ENCODE measurements at places on chromosomes 5 and 9.
A peak's percentile ranks its signal among the peaks of the same experiment; 100 is the strongest.

DNA sequence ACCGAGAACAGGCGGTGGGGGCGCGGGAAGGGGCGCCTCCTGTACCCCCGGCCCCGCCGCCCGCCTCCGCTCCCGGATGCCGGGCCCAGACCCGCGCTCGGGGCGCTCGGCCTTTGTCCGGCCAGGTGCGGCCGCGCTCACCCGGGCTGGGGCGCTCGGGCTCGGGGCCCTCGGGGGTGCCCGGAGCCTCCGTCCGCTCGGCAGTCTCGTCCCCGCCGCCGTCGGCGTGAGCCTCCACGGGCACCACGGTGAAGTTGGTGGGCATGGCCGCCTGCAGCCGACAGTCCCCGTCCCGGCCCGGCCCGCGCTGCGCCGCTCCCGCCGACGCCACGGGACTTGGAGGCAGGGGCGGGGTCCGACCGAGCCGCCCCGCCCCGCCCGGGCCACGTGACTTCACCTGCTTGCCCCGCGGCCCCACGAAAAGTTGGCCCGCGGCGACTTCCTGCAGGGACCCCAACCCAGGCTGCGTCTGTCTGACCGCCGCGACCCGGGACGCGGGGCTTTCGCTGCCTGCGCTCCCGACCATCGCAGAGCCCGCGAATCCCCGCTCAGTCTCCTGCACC, at the start of gene SLC12A7:
Gene SLC12A7 (minus strand): TSS at position 337 of the 563 bp plus-strand sequence. CDS start 72 bp downstream, at position 265.
- peak; percentile 64 for DNase-seq

GRCh38 chr5:143554187-143554717, 150.8 kb upstream of the NR3C1 start:
- DNase-seq: peak; percentile 93

GRCh38 chr5:150251504-150251903, 38.1 kb downstream of the CAMK2A start:
- no peak for DNase-seq

DNA sequence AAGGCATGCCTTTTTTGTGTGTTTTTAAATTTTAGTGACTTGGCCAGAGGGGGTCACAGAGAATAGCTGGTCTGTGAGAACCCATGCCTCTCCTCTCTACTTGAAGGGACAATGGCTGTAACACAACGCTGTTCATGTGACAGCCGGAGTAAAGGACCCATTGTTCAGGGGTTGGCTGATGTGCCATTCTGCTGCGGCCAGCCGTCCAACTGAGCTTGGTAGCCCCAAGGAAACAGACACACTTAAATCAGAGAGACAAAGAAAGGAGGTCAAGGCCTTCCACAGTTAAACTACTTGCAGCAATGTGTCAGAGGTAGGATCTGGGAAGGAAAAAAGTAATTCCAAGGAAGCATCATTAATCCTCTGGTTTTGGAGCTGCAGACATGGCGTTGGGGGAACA, 8.1 kb downstream of the MEGF10 start:
- no peak for DNase-seq

GRCh38 chr9:136309806-136310220, 5.9 kb upstream of the CCDC187 start:
- DNase-seq: no peak

- no peak for DNase-seq
Measured at GRCh38 chr5:122144236-122144635, 14.9 kb downstream of the ZNF474 start.

DNA sequence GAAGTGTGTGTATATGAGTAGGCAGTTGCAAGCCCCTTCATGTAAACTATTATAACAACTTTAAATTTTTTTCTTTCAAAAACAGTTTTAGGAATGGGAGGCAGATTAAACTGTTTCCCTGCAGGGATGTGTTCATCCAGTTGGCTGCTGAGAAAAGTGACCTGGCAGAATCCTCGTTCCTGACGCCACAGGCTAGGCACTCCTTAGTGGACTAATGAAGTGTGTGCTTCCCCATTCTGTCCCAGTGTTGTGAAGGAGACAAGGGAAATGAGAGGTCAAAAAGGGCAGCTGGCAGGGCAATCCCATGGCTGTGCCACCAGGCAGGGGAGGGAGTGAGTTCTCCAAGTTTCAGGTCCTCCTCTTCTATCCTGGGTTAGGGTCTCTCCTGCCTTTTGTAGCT, 59.8 kb downstream of the FOXD1 start:
- no peak for DNase-seq

- DNase-seq: no peak
Measured at GRCh38 chr5:72658161-72658560, 151.0 kb upstream of the ZNF366 start.

DNA sequence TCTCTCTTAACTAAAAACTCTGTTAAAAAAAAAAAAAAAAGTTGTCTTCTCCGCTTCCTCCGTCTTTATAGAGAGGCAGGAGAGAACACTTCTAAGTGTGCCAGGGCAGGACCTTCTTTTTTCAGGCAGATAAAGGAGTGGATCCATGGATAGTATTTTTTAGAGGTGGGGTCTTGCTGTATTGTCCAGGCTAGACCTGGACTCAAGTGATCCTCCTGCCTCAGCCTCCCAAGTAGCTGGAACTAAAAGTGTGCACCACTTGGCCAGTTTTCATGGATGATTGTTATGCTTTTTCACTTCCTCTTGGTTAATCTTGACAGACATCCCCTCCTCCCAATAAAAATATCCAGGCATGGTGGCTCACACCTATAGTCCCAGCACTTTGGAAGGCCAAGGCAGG, 20.0 kb upstream of the GNE start:
- DNase-seq: no peak

- DNase-seq: no peak
Measured at GRCh38 chr5:37975531-37975930, 135.7 kb upstream of the GDNF start.

DNA sequence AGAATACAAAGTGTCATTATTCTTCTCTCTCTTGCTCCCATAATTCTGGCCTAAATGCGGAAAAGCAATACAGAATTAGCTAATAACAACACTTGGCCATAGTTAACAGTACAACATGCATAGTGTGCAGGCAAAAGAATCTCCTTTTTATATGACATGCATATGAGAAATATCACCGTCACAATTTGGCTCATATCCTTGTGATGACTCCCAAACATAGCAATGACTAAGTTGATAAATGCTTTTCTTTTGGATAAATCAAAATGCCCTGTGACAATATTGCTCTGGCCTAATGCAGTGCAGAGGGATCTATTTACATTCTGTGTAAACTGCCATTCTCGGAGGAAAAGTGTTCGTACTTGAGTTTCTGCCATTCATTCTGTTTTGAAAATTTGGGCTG, 121.9 kb upstream of the GHR start:
- no peak for DNase-seq

DNA sequence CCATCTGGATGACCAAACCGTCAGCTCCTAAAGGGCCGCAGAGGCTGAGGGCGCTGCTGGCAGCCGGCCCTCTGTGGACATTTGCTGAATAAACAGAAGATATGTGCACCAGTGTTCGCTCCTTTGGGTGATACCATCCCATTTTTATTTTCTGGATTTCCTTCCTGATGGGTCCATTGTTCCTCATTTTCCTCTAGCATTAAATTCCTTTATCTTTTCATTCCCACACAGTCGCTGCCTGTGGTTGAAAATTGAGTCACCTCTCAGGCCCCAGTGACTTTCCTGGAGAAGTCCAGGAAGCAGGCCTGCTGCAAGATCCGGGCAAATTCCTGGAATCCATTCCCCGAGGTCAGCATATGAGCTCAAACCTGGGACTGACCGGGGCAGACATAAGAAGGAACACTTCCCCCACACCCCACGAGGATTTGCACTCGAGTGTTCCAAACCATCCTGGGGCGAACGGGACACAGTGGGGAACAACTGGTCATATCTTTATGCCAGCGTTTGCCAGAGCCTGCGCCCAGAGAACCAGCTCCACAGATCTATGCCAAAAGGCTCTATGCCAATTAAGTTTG, 86.7 kb upstream of the PCA3 start:
- no peak for DNase-seq

- no peak for DNase-seq
Measured at GRCh38 chr9:136977223-136977622, at the start of gene PTGDS. Gene PTGDS, plus strand, starts transcription at chr9:136977504. Its CDS starts 75 bp downstream, at chr9:136977579.

- peak; percentile 21 for DNase-seq
Measured at GRCh38 chr5:177973066-177973635, 22.9 kb downstream of the PROP1 start.

GRCh38 chr5:2721385-2722138, 29.9 kb downstream of the IRX2 start:
- no peak for DNase-seq

DNA sequence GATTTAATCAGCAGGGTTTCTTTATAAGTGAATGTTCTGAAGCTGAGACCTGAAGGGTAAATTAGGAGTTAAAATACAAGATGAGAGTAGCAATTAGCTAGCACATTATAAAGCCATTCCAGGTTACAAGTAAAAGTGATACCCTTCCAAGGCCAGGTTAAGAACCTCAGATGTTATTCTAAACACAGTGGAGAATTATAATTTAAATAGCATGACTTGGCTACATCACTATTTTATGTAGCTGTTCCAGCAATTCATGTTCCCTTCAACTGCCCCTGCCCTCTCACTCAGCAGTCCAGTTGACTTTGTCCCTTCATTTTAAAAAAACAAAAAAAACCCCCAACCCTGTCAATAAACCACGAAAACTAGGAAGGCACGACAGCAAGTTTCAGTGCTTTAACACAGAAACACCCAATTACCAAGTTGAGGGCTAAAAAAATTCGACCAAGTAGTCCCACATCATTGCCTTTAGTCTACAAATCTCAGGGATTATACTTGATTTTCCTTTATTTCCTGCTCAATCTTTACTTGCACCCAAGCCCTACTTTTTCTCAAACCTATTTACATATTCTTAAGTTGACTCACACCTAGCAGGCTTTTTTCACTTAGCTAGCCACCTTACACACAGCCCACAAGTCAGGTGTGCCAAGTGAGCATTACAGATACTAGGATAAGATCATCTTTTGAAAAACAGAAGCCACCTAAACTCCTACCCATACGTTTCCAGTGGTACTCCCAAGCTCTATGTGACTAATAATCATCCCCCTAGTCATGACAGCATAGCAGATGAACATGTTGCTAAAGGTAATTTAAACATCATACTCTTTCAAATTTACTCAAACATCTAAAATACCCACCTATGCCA, 3.4 kb downstream of the RPL37 start:
- DNase-seq: no peak
